Stimulated activated naive CD4-positive, alpha-beta T cell treated with Interleukin-2 at 50 U/mL for 16 hours (primary cell): ENCODE measurements at places on chromosomes 7 and 10.

DNA sequence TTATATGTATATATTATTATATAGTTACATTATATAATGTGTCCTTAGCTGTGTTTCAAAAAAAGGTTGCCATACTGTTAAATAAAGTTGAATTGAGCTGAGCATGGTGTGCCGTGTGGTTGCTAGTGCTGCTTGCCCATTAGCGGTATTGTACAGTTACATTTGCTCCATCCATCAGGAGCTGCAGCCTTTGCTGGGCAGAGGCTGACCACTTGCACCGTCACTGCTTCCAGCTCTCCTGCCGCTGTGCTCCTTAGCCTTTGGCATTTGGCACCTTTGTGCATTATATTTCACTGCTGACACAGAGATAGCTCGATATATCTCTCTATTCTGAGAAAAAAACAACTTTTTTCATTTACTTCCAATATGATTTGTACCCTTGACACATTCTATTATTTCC, 372.2 kb downstream of the PHTF2 start:
- DNase-seq, result no peak

- DNase-seq, result no peak
These were observed 49.8 kb upstream of the FAM171A1 start for GRCh38 chr10:15420858-15421257.

- DNase-seq, result no peak
These were observed 138.6 kb upstream of the AKR1E2 start for GRCh38 chr10:4687397-4687796.

- no peak for DNase-seq
These were observed 40.5 kb upstream of the ZNF107 start for GRCh38 chr7:64625114-64626082.

GRCh38 chr7:134512271-134512670, 15.1 kb upstream of the AKR1B10 start:
- DNase-seq, result no peak

GRCh38 chr10:101080933-101081931, 19.4 kb downstream of the KAZALD1 start:
- no peak for DNase-seq

DNA sequence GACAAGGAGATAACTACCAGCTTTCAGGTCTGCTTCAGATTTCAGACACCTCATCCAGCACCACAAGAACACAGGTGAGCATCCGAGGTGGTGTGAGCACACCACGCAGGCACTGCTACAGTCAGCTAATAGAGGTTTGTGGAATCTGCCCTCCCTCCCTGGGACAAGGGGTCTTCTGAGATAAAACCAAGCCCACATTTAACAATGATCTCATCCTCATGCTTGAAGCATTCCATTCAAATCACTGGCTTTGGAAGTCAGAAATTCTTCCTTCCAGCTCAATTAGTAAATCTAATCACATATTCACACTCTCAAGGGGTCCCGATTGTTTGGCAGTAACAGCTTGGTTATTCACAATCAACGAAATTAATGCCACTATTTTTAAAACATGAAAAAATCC, 331.4 kb downstream of the ELMO1 start:
- DNase-seq, result no peak

DNA sequence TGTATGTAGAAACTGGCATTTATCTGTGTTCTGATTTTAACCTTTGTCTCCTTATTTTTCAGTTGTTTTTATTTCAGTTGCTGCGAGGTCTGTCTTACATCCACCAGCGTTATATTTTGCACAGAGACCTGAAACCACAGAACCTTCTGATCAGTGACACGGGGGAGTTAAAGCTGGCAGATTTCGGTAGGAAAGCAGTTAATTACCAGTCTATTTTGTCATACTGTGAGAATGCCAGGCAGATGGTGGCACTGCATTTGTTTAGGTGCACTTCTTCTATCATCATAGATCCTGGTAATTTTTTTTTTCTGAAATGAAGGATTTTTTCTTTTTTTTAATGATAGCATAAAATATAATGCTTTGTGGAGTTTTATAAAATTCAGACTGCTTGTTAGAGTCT, 321.4 kb downstream of the CDK14 start:
- no peak for DNase-seq

DNA sequence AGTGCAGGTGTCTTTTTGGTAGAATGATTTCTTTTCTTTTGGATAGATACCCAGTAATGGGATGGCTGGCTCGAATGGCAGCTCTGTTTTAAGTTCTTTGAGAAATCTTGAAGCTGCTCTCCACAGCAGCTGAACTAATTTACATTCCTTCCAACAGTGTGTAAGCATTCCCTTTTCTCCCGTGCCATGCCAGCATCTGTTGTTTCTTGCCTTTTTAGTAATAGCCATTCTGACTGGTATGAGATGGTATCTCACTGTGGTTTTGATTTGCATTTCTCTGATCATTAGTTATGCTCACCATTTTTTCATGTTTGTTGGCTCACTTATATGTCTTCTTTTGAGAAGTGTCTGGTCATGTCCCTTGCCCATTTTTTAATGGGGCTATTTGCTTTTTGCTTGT, 486.3 kb downstream of the GALNT17 start:
- DNase-seq, result no peak

DNA sequence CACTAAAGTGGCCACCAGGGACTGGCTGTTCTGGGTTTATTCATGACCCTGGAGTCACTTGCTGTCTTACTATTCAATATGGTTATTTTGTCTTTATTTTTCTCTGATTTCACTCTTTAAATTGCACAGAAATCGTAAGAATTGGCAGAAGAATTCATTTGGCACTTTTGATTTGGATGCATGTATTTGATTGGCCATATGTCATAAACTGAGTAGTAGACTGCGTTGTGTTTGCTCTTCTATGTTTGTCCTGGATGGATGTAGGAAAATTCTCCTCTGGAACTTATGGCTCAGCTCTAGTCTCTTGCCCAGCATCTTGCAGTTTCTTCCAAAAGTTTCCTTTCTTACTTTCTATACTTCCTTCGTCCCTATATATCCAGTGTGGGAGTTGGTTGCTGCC, 452.7 kb downstream of the GATA3 start:
- DNase-seq, result no peak

- no peak for DNase-seq
These were observed 97.0 kb upstream of the PALS2 start for GRCh38 chr7:24476227-24476626.

- no peak for DNase-seq
These were observed 236.1 kb downstream of the BUB3 start for GRCh38 chr10:123390332-123390731.

GRCh38 chr7:129865093-129865924, 87.5 kb downstream of the UBE2H start:
- no peak for DNase-seq

DNA sequence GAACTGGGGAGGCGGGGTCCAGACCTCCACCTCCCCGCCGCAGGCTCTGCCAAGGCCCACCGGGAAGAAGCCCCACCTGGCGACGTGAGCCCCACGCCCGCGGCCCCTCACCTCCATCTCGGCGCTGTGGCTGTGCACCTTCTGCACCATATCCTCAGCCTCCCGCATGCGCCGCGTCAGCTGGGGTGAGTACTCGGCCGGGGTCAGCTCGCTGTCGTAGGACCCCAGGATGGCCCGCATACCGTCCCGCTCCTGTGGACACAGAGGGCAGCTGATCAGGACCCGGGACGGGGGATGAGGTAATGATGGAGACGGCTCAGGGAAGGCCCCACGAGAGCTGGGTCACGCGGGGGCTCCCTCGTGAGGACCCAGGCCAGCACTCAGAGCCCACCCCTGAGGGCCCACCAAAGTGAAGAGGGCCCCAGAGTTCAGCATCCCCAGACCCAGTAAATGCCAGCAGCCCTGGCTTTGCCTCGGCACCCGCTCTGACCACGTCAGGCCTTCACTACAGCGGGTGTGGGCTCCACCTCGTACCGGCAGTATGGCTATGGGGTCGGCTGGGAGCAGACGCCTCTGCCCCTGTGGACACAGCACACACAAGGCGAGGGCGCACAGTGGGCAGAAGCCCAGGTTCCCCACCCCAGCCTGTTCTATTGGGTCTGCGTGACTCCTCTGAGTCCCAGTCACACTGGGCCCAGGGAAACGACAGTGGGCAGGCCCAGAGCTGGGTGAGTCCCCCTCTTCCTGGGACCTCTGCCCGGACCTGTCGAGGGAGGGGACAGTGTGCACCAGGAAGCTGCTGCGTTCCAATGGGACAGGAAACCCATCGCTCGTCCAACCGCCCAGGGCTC, 218.1 kb downstream of the MAD1L1 start:
- no peak for DNase-seq

DNA sequence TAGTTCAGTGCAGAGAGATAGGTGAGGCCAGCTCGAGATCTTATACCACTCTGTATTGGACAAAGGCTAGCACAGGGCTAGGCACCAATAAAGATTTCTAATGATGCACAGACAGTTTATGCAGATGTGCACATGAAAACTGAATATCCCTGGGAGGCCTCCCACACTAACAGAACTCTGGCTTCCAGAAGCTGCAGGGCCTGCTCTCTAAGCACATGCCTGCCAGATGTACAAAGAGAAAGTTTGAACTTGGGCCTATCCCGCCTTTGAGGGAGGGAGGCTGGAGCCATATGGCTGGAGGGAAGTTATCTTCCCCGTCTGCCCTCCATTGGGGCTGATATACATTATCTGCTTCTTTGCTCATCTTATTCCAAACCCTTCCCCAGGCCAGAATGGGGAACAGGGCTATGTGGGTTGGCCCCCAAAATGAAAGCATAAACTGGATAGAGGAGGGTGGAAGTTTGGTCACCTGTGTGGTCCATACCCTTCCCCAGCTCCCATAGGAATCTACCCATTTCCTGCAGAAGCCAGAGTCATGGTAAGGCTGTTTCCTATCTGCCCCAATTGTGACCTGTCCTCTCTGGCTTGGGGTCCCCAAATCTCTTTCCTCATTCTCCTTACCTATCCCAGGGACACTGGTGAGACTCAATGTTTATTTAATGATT, 3.8 kb downstream of the KAZALD1 start:
- no peak for DNase-seq

GRCh38 chr10:3780771-3781467, 4.1 kb downstream of the KLF6 start:
- no peak for DNase-seq

- no peak for DNase-seq
These were observed 138.5 kb downstream of the NPY start for GRCh38 chr7:24422441-24423010.

DNA sequence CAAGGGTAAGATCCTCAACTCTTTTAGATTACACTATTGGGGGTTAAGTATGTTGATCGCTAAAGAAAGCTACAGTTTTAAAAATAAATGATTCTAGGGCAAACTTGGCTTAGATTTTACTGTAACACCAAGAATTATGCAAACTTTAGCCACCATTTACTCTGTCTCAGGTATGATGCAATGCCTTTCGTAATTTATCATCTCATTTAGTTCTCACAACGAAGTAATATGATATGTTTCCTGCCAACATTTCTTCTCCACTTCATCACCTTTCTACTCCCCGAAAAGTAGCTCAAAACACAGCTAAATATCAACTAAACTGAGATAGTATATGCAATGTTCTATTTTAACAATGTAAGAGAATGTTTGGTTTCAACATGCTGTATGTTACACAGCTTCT, 21.1 kb downstream of the FAM133B start:
- no peak for DNase-seq

GRCh38 chr7:47663851-47664250, 81.9 kb upstream of the TNS3 start:
- DNase-seq, result no peak

GRCh38 chr7:155653803-155654202, 9.3 kb downstream of the RBM33 start:
- no peak for DNase-seq
